ENCODE measurements at places on chromosomes 5 and 9. TPM values are rescaled to one million over a fixed set of nuclear protein-coding genes. Genes with fewer than 3 reads are reported as not detected.

Gene MLANA
- under 0.01 TPM for total RNA-seq

Gene FRMD3
- total RNA-seq, result 0.36 TPM

DNA sequence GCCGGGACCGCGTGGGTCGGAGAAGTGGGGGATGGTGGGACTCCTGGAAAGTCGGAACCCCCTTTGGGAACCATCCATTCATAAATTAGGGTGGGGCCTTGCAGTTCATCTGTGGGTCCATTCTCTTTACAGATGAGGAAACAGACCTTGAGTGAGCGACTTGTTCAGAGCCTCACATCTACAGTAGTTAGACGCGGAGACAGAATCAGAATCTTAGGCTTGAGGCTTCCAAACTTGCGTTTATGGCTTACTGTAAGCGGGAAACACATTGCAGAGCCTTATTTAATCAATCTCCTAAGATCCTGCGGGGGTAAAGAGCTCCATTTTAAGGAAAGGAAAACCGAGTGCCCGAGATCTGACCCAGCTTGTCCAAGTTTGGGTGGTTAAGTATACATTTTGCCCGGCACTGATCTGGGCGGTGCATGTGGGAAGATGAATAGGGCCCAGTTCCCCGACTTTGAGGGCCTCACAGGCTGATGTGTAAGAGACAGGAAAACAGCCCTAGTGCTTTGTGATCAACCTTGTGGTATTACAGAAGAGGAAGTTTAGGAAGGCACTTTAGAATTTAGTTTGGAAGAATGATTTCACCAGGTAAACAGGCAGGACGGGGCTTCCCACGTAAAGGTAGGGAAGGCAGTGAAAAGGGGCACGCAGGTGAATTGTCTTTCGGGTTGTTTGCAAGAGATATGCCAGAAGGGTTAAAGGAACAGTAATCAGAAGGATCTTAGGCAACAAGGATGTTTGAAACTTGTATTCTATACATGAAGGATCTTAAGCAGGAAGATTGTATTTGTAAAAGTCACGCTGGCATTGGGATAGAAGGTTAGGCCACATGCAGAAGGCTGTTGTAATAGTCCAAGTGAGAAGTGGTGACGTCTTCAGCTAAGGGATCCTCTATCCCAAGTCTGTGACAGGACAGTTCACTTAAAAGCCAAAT is 744 bp downstream of the TARS1 start:
- peak; percentile 76 for DNase-seq

GRCh38 chr5:32545102-32545800 is 40.1 kb upstream of the SUB1 start:
- DNase-seq, result no peak

DNA sequence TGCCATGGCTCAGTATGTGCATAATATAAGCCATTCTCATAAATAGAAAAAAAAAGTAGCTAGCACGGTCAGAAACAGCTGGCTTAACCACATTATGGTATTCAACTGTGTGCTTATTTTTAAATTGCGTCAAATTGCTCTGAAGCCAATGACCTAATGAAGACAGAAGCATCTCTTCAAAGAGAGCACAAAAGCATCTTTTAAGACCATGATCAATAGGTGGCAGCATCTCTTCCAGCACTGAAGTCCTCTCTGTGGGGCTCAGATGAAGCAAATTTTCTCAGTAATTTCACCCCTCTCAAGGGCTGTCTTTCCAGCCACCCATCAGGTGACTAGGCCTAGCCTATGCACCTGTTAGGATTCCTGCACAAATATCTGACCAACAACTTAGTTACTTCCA is 251.4 kb downstream of the GLIS3 start:
- DNase-seq, result no peak

- DNase-seq, result no peak
Observed at GRCh38 chr5:150783422-150783928, 4.9 kb downstream of the SMIM3 start.

- peak; percentile 42 for DNase-seq
Observed at GRCh38 chr5:51385216-51385615, 2.0 kb downstream of the ISL1 start.

DNA sequence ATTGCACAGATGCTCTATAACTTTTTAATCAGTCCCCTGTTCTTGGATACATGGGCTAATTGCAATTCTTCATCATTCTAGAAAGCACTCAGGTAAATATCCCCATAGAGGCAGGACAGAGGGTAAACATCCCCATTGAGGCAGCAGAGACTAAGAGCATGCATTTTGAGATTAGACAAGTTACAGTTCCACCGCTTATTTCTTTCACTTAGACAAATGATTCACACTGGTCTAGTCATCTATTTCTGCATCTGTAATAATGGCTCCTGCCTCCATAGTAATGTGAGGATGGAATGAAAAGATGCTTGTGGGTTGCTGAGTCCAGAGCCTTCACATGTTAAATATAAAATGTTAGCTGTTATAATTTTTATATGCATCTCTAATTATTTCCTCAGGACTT is 276.9 kb downstream of the ARHGAP26 start:
- DNase-seq, result no peak

All from osteoblast (primary cell).